ENCODE measurements at places on chromosomes 4 and X.
A peak's percentile ranks its signal among the peaks of the same experiment; 100 is the strongest.

DNA sequence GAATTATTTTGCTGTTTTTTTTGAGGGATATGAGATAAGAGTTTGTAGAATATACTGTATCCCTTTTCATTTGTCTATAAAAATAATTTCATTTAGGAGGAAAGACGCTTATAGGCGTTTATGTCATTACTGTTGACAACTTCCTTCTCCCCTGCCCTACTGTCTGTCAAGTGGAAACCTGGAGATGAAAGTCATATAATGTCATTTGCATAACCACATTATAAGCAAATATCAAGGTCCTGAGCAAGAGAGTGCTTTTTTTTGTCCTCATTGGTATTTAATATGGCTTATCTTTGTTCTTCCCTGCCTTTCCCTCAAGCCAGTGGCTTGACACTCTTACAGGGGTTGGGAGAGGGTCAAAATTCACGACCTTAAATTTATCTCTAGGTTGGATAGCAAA lies 55.8 kb downstream of the LRP2BP start:
- no peak for DNase-seq

GRCh38 chr4:7268941-7269340 lies 76.6 kb downstream of the SORCS2 start:
- DNase-seq = no peak

- peak; percentile 59 for DNase-seq
Measured at GRCh38 chr4:139419388-139419914, 34.5 kb upstream of the RAB33B start.

GRCh38 chrX:30618160-30618765 lies 35.0 kb upstream of the GK start:
- no peak for DNase-seq

- peak; percentile 5 for DNase-seq
Measured at GRCh38 chrX:75603833-75604232, 81.0 kb upstream of the ZDHHC15 start.

DNA sequence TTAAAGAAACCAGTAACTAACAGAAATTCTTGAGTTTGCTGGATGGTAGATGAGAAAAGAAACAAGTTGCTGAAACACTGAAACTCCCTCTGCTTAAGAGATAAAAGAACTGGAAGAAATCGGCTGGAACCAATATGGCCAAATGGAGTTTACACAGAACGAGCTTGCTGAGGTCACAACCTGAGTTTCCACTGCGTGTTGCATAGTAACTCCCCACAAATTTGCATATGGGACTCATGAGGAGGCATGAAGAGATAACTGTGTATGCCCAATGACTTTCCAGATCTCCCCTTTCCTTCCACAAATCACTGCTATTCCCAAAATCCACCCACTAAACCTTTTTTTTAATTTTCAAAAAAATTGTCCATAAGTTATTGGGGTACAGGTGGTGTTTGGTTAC lies 10.2 kb upstream of the SMR3B start:
- DNase-seq = no peak

DNA sequence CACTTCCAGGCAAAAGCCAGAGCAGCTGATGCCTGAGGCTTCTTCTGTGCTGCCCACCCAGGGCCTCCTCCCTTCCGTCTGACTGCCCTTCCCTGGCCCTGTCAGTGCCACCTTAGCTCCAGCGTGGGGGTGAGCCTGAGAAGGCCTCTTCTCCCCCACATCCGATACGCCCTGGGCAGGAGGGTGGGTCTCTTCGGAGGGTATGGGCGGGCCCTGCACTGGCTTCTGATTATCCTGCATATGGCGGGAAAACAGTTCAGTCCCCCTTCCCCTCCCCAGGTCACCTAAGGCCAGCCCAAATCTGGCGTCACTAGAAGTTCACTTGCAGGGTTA lies 256.7 kb downstream of the FBXW7 start:
- DNase-seq = no peak

- no peak for DNase-seq
Measured at GRCh38 chr4:165101641-165102040, 11.0 kb downstream of the TMEM192 start.

- DNase-seq = no peak
Measured at GRCh38 chrX:747176-747575, 116.6 kb downstream of the SHOX start.

- DNase-seq = no peak
Measured at GRCh38 chr4:100184787-100185186, 5.5 kb downstream of the DDIT4L start.

All from naive B cell (primary cell).